Stimulated activated CD4-positive, alpha-beta T cell treated with anti-CD3 and anti-CD28 coated beads, Interleukin-1b, Interleukin-23, amount 100 ng/mL, for 1 hour (primary cell): ENCODE measurements at places on chromosomes 6 and 20.

- DNase-seq = no peak
Measured at GRCh38 chr20:61840779-61841455, 224.8 kb downstream of the TAF4 start.

DNA sequence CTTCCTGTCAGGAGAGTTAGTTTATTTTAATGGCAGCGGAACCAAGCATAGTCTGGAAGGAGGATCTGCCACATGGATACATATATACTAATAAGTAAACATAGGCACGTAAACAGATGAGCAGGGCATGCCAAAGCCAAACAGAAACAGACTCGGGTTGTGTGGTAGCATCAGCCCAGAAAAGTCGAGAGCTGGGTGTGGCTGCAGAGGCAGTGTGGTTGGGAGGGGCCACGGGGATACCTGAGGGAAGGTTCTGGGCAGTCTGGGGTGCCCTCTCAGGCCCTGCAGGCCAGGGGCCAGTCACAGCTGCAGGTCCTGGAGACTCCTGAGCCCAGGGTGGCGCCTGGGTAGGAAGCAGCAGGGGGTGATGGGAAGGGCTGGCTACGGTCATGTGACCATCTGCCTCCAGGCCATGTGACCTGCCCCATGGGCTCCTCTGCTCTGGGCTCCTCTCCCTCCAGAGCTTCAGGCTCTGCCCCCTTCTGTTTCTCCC lies 42.8 kb upstream of the MRPS10 start:
- DNase-seq = no peak

- no peak for DNase-seq
Measured at GRCh38 chr6:121971931-121972335, 427.5 kb upstream of the HSF2 start.

DNA sequence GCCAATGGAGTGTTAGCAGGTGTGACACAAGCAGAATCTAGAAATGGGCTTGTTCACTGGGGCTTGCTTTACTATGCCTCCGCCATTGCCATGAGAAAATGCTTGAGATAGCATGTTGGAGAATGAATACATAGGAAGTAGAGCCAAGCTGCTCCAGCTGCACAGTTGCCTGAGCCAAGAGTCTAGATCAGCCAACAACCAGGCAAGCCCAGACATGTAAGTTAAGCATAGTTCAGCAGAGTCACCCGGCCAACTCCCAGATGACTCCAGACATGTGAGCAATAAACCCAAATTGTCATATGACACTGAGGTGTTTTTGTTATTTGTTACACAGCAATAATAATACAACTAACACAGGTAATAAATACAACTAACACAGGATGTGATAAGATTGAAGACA lies 167.9 kb downstream of the HAO1 start:
- DNase-seq = no peak

DNA sequence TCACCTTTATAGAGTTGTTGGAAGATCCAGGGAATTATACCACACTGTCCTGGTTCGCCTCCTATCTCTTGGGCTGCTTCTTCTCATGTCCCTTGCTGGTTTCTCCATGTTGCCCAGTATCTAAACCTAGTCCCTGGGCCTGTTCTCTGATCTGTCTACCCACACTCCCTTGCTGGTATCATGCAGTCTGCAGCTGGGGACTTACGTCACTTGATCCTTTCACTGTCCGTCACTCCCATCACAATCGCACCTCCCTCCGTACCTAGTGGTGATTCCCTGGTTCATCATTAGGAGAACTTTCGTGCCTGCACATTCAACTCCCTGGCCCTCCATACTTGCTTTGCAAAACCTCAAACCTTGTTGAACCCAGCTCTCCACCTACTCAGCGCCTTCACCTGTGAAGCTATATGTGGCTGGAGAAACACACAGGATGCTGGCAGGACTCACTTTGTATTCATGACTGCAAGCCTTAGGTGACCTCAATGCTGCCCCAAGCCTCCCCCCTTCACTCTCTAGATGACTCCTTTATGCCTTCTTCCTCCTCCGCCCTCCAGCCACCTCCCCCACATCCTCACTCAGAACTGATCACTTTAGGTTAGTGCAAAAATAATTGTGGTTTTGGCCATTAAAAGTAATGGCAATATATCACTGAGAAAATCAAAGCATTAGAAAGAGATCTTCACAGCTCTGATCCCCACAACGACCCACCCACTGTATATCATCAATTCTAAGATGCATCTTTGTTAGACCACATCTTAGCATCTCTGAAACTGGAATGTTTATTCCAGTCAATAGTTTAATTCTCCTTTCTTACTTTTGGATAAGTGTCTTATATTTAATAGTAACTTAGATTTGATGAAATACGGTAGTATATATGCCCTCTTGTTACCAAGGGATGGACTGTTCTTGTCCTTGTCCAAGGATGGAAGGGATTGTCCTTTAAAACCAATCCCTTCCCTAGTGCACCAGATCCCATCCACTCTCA lies 26.4 kb downstream of the GDAP1L1 start:
- no peak for DNase-seq

- no peak for DNase-seq
Measured at GRCh38 chr6:43097098-43097489, 21.0 kb downstream of the PTK7 start.

GRCh38 chr6:166608774-166609173 lies 18.3 kb downstream of the RPS6KA2 start:
- no peak for DNase-seq

GRCh38 chr6:133062696-133063306 lies 178.4 kb upstream of the EYA4 start:
- DNase-seq = no peak

- DNase-seq = no peak
Measured at GRCh38 chr6:90086517-90086916, 192.2 kb downstream of the GJA10 start.

DNA sequence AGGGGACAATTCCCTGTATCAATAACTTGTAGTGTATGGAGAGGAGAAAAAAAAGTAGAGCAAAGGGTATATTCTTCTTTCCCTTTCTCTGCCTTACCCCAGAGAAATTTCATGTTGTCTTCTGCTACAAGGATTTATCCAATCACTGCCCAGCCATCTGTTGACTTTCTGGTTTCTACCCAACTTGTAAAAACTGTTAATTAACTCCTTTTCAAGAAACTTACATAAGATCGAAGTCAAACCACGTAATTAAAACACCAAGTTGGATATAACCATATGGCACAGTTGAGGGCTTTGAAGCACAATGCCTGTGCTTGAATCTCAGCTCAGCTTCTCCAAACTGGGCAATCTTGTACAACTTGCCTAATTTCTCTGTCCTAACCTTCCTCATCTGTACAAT lies 99.5 kb downstream of the MAN1A1 start:
- DNase-seq = no peak

GRCh38 chr20:47998736-47999135 lies 213.5 kb upstream of the SULF2 start:
- DNase-seq = no peak

DNA sequence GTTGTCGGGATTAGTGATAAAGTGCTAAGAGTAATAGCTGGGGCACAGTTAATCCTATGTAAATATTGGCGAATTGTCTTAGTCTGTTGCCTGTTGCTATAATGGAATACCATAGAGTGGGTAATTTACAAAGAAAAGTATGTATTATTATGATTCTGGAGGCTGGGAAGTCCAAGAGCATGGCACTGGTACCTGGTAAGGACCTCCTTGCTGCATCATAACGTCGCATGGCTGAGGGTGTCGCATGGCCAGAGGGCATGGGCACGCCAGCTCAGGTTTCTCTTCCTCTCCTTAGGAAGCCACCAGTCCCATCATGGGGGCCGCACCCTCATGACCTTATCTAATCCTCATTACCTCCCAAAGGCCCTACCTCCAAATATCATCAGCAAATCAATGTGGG lies 29.7 kb downstream of the IRF4 start:
- DNase-seq = no peak

DNA sequence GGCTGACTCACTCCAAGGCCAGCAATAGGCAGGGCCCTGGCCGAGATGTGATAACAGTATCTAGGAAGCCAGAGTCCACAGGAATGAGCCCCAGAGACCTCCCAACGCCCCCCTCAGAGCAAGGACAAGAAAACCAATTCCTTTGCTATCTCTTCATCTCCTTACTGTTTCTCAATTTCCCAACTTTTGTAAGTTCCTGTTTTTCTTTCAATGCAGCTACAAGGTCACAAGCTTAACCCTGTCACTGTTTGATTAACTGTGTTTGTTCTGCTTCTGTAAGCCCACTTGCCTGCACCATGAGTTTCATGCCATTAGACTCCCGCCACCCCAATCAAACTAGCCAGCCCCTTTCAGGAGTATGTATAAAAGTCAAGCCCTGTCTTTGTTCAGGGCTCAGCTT lies 3.5 kb downstream of the FKBP1C start:
- no peak for DNase-seq

DNA sequence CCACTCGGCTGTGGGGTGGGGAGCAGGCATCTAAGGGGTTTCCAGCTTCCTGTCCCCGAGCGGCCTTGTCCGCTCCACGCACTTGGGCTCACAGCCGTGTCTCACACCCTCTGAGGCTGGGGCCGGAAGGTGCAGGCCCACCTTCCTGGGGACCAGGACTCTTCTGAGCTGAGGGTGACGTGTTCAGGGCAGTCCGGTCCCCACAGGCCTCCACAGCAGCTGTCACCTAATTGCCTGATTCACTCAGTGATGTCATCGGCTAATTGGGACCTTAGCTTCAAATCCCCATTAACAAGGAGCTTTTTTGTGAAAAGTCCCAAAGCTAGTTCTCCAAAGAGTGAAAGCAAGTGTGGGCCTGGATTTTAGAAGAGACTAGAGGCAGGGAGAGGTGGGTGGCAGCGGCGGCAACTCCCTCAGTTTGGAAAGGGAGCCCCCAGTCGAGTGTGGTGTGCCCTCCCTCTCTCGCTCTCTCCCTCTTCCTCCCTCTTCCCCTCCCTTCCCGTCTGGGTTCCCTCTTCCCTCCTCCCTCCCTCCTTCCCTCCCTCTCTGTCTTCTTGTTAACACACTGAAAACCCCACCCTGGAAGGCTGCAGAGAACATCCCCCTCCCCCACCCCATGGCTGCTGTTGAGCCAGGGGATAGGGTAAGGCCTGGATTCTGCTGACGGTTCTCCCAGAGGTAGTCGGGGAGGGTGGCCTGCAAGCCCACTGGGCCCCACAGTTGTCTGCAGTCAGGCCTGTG lies 39.0 kb downstream of the MYT1 start:
- DNase-seq = no peak

GRCh38 chr6:155418017-155418761 lies 37.5 kb downstream of the NOX3 start:
- DNase-seq = peak; percentile 56

- DNase-seq = no peak
Measured at GRCh38 chr20:59821201-59821600, 112.2 kb downstream of the SYCP2 start.

DNA sequence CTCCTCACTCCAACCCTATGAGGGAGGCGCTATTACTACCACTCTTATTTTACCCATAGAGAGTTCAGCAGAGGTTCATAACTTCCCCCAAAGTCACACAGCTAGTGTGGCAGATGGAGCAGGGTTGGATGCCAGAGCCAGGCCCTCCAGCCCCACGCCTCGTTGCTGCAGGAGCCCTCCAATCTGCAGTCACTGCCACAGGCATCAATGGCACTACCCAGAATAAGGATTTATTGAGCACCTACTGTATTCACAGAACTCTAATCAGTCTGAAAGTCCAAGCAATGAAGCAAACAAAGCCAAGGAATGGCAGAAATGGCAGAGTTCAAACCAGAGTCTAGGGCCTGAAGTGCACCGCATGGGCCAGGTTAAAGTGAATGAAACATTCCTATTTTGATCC lies 144.9 kb downstream of the LPA start:
- no peak for DNase-seq

DNA sequence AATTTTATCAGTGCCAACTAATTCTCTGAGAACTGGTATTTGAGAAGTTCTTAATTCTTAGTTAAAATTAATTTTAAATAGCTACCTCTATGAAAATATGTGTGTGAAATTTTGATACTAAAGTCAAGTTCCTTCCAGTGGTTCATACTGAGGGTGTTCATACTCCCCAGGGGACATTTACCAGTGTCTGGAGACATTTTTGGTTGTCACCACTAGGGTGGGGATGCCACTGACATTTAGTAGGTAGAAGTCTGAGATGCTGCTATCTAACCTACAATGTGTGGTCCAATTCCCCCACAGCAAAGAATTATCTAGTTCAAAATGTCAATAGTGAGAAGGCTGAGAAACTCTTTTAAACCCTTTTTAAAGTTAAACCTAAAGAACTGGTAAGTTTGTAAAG lies 463.8 kb downstream of the ADGRB3 start:
- no peak for DNase-seq

DNA sequence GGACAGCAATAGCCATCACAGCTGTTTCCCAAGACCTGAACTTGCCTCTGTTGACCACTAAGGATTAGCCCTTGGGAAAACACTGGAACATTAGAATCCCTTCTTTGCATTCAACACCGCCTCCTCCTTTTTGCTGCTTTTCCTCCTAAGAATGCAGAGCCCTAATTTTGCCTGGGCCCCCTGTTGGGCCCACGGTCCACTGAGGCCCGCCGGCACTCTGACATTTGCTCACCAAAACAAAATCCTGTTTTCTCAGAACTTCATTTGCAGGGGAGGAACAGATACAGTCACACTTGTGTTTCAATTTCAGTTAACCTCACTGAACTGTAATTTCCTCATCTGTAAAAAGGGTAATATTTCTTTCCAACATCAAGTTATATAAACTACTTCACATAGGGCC lies 116.0 kb upstream of the JARID2 start:
- DNase-seq = no peak

DNA sequence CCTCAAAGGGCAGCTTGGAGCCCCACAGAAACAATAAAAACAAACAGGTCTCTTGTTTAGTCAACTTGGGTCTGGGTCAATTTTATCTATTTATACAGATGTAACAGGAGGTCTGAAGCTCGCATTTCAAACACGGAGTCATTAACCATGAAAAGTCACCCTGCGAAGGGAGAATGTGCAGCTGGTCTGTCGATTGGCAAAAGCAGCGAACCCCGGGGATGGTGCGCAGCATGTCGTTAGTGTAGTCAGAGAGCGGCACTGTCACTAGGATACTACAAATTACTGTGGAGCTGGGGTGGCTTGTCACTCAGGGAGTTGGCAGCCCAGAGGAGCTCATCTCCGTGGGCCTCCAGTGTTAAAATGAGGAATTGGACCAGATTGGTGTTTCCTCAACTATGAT lies 190.4 kb upstream of the ARG1 start:
- DNase-seq = no peak

GRCh38 chr20:1424336-1424735 lies 31.5 kb upstream of the FKBP1A start:
- no peak for DNase-seq

GRCh38 chr6:151044465-151045441 lies 179.3 kb downstream of the MTHFD1L start:
- no peak for DNase-seq

GRCh38 chr6:100726666-100727065 lies 154.5 kb downstream of the ASCC3 start:
- no peak for DNase-seq

DNA sequence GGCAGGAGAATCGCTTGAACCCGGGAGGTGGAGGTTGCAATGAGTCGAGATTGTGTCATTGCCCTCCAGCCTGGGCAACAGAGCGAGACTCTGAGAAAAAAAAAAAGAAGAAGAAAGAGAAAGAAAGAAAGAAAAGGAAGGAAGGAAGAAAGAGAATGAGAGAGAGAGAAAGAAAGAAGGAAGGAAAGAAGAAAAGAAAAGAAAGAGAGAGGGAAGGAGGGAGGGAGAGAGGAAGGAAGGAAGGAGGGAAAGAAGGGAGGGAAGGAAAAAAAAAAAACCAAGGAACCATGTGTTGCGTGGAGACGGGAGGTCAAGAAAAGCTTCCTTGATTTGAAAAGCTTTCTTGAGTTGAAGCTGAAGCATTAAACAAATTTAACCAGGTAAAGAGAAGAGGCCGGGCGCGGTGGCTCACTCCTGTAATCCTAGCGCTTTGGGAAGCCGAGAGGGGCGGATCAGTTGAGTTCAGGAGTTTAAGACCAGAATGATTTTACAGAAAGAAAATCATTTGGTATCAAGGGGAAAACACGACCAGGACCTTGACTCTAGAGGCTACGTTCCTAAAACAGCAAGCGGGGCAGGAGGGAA lies 90.5 kb upstream of the PRSS16 start:
- no peak for DNase-seq
